Activated T-helper 1 cell treated with anti-CD3 and anti-CD28 coated beads, Interleukin-2, amount 50 U/mL, for 16 hours (primary cell): ENCODE measurements at places on chromosomes 6 and 20.

DNA sequence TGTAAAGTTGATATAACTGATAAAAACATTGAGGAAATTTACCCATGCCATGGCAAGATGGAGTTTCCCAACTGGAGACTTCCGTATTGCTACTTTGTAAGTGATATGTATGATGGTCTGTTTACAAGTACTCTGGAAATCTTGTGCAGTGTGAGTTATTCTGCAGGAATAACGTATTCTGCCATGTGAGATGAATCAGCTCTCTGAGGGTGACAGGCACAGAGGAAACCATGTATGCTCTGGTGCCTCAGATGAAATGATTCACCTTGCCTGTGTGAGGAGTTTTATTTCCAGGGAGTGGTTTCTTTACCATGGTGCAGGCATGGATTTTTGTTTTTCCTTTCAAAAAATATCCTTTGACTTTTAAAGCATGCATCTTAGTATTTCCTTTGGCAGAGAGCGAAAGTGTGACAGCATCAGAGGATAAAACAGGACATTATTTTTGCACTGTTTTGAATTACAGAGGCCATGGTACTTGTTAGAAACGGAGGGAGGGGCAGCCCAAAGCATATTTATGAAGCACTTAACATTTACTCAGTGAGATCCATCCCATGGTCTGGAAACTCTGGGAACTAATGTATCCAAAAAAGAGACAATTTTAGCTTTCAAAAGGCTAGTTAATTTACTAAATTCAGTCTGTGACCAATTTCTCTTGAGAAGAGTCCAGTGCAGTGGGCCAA lies 36.0 kb upstream of the MTRF1L start:
- DNase-seq = no peak

- no peak for DNase-seq
These were observed 74.8 kb upstream of the SHLD1 start for GRCh38 chr20:5675103-5676091.

DNA sequence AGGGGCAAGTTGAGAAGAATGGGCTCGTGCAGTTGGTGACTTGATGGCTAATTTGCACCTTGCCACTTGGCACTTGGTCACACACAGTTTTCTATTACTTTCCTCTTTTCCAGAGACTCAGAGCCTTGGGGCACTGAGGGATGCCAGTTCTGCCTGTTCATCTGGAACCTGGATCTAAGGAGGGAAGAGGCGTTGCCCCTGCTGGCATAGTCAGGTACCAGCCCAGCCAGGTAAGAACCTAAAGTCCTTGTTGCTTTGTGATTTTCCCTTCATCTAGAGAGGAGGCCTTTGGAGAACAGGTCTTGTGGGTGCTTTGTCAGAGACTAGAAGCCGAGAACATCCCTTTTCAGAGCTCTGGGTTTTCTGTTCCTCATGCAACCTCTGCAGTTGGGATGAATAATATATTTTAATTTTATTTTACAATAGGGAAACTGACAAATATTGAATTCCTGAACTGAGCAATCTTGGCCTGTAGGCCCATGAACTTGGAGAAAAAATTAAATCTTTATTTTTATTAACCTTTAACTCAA lies 11.4 kb downstream of the SYTL3 start:
- no peak for DNase-seq

DNA sequence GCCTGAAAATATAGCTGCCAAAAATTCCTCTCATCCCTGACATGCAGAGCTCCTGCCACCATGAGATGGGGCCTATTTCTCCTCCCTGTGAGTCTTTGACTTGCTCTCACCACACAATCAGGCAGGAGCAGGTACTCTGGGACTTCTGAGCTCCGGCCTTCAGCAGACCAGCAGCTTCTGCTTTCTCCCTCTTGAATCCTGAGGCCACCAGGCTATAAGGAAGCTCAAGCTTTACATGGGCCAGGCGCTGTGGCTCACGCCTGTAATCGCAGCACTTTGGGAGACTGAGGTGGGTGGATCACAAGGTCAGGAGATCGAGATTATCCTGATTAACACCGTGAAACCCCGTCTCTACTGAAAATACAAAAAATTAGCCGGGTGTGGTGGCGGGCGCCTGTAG lies 238.7 kb upstream of the RREB1 start:
- no peak for DNase-seq

- DNase-seq = no peak
These were observed 1053.4 kb upstream of the CITED2 start for GRCh38 chr6:140427842-140428241.

GRCh38 chr20:2421247-2421646 lies 40.5 kb downstream of the TGM6 start:
- no peak for DNase-seq
